Retina (tissue), 1 donor: ENCODE measurements at places on chromosomes 2 and 18.
A peak's percentile ranks its signal among the peaks of the same experiment; 100 is the strongest.

DNA sequence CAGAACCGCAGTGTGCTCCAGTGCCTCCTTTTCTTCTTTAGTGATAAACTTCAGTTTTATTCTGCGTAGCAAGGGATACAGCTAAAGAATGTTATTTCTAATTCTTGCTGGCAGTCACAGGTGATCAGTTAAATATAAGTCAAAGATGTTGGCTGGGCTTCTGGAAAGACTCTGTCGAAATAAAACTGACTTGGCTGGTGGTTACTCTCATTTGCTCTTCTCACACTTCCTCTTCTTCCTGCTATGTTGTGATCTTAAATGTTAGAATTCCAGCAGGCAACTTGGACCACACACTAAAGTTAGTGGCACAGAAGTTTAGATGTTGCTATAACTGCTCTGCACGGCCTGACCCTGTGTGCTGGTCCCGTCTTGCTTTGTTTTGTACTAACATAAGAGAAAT is 278.6 kb downstream of the CDH19 start:
- no peak for DNase-seq

DNA sequence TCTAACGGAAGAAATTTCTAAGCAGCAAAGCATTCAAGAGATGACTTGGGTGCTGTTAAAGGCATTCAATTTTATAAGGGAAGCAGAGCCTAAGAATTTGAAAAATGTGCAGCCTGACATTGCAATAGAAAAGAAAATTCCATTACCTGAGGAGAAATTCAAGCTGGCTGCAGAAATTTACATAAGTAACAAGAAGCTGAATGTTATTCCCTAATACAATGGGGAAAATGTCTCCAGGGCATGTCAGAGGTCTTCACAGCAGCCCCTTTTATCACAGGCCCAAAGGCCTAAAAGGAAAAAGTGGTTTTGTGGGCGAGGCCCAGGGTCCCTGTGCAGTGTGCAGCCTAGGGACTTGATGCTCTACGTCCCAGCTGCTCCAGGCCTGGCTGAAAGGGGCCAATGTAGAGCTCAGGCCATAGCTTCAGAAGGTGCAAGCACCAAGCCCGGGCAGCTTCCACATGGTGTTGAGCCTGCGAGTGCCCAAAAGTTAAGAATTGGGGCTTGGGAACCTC is 306.7 kb downstream of the RDH14 start:
- DNase-seq: no peak

- DNase-seq: no peak
Measured at GRCh38 chr2:71500426-71501079, 47.2 kb downstream of the DYSF start.

DNA sequence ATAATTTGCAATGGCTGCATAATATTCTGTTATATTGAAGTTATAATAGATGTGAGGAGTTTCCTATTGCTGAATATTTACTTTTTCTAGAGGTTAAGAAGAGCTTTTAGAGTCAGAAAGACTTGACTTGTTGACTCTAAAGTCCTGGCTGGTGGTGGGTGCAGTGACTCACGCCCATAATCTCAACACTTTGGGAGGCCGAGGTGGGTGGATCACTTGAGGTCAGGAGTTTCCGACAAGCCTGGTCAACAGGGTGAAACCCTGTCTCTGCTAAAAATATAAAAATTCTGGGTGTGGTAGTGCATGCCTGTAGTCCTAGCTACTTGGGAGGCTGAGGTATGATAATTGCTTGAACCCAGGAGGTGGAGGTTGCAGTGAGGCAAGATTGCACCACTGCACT is 33.9 kb upstream of the ATIC start:
- DNase-seq: no peak

- DNase-seq: peak; percentile 54
Measured at GRCh38 chr18:50009773-50010335, 185.1 kb downstream of the MYO5B start.

DNA sequence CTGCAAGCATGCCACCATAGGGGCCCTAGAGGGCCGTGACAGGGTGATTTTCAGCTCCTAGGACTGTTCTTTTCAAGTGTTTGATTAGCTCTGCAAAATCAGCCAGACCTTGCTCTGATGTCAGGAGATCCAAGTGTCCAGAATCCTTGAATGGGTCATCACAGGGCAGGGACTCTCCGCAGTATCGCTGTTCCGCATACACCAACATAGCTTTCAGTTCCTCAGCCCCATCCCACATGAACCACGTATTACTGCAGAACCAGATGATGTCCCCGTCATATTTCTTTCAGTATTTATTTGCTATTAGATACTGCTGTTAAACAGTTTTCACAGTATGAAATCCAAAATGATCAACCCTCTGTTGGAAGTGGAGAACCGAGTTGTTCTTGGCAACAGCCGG is 46.6 kb upstream of the RFX8 start:
- no peak for DNase-seq

DNA sequence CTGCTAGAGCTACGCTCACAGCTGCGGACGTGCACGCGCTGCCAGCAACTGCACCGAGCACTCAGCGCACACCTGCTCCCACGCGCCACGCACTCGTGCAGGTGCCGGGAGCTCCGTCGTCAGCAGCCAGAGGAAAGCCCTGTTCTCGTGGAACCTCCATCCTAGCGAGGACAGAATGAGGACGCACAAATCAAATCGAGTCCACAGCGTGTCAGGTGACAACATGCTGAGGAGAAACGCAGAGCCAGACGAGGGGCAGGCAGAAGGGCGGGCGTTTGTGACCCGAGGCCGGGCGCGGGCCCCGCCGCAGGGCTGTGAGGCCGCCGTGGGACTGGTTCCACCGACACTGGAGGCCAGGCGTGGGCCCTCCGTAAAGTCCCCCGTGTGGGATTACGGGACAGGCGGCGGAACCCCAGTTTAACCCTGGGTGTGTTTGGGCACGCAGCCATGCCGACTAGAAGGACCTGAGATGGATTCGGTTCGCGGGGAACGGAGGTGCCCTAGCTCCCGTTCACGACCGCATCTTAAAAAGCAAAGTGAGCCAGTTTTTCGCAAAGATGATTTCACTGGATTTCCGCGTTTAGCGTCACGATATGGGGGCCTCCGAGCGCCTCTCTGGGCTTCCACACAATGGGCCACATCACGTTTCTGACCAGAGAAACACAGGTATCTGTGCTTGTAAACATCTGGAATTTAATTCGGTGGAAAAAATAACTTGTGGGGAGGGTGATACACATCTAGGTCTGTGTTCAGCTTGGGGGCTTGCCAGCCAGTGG is 26.9 kb upstream of the ALKAL2 start:
- no peak for DNase-seq

DNA sequence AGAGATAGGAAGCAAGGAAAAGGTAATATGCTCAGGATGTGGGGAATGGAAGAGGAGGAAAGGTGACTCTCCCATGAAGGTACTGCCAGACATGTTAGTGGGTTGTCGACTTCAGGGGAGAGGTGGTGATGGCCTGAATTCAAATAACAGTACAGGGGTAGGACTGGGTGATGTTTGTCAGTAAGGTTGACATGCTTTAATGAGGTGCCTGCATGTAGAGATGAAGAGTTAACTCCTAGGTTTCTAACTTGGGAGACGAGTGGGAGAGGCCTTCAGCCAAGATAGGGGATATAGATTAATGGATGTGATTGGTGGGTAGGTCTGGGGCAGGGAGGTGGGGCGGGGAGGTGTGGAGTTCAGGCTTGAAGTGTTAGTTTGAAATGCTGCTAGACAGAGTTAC is 2.6 kb downstream of the NAPG start:
- DNase-seq: no peak

- DNase-seq: no peak
Measured at GRCh38 chr2:207852791-207853190, 83.1 kb upstream of the FZD5 start.

DNA sequence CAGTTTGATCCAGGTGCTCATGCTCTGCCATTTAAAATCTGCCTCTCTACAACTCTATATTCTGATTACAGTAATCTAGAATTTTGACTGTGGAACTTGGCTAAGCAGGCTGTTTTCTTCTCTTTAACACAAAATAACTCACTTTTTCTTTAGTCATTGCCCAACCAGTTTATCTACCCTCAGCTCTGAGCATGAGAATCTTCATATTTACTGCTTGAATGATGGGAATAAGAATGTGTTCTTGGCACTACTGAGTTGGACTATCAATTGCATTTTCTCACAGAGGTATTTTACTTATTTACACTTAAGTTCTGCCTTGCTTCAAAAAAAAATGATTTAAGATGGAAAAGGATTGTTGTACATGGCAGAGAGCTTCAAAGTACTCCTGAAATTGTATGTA is 301.1 kb downstream of the CCDC85A start:
- DNase-seq: no peak

DNA sequence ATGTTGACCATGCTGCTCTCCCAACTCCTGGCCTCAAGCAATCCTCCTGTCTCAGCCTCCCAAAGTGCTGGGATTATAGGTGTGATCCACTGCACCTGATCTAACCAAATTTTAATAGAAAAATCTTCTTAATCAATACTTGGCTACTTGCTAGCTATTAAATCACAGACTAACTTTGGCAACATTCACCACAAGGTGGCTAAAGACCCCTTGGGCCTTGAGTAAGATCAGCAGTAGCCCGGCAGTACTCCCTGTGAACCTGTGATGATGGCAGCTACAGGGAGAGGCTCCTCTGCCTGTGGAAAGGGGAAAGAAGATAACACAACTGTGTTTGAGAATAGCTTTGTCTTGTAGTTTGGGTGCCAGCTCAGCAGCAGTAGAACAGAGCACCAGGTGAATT is 102.9 kb downstream of the SLC39A10 start:
- DNase-seq: no peak

DNA sequence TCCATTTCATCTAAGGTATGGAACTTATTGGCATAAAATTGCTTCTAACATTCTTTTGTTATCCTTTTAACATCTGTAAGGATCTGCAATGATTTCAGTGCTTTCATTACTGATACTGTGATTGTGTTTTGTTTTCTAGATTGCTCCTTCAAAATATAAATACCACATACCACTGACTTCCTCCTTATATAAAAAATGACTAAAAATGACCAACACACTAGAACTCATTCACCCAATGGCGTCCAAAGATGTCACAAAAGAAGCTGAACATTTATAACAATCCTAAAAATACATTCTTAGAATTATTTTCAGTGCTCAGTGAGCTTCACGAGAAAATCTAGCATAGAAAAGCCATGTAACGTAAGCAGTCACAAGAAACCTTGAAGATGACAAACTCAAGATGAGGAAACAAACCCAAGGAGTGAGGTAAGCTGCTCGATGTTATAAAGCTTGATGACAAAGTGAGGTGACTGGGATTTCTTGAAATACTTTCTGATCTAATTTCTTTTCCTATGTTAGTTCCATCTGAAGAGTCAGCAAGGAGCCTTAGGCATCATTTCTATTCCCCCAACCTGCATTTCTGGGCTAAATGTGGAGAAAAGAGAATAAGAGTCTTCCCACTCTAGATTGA is 42.6 kb downstream of the PNO1 start:
- DNase-seq: no peak

GRCh38 chr2:80186262-80186661 is 118.3 kb downstream of the LRRTM1 start:
- no peak for DNase-seq

- DNase-seq: peak; percentile 78
Measured at GRCh38 chr2:66439812-66440542, 5.1 kb downstream of the MEIS1 start.

DNA sequence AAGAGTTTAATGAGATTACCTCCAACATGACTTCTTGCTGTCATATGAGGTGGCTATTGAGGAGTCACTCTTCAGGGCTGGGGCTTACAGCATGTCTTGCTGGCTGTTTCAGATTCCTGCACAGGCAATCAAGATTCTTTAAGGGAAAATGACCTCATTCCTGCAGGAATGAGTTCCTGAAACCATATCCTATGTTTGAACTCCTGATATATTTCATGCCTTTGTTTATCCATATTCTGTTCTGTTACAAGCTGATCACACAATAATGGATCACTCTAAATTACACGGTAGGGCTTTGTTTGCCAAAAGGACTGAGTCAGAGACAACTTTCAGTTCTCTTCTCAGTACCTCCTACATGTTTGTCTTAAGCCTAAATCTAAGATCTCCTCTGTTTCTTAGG is 879.8 kb upstream of the PIK3C3 start:
- no peak for DNase-seq

- DNase-seq: peak; percentile 24
Measured at GRCh38 chr18:68666381-68666780, 48.5 kb downstream of the TMX3 start.

GRCh38 chr18:79662439-79662838 is 17.2 kb upstream of the CTDP1 start:
- no peak for DNase-seq

- no peak for DNase-seq
Measured at GRCh38 chr2:71682341-71682740, 229.0 kb downstream of the DYSF start.
